Eye (tissue), 1 donor: ENCODE measurements at places on chromosomes 12 and 14.

DNA sequence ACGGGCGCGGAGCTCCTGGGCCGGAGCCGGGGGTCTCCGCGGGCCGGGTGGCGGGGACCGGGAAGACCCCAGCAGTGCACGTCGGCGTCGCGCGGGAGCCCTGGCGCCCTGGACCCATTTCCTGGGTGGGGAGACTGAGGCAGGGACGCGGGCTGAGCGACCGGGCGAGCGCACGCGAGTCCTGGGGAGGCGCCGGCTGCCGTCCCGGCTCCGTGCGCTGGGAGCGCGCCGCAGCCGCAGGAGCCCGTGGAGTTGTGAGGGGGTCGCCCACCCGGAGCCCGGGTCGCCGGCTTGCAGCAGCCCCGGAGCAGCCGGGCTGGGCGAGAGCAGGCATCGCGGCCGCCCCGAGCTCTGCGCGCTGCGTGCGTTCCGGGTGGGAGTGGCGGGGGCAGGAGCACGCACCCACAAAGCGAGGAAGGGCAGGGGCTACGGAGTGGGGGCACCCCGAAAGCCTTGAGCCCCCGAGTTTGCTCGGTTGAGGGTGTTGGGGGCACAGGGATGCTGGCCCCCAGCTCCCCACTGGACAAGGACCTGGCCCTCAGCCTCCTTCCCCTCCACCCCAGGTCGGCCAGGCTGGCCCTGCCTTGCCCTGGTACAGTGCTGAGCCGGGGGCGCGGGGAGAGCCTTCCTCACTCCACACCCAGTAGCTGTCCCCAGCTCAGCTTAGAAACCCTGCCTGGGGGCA, 620 bp downstream of the MMP17 start:
- DNase-seq, result peak; percentile 62

DNA sequence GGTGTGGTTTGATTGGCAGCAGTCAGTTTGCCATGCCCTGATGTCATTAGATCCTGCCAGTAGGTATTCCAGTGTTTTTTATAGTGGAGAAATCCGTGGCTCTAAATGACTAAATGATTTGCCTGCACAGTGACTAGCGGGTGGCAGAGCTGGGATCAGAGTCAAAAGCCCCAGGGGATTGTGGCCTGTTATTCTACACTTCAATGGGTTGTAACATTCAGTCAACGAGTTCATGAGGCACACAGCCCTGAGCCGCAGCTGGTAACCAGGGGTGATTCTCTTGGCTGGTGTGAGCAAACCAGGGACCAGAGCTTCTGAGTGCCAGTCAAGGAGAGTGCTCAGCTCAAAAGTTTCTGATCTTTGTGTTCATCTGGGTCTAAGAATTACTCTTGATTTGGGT, 1.8 kb downstream of the MYH6 start:
- peak; percentile 72 for DNase-seq

DNA sequence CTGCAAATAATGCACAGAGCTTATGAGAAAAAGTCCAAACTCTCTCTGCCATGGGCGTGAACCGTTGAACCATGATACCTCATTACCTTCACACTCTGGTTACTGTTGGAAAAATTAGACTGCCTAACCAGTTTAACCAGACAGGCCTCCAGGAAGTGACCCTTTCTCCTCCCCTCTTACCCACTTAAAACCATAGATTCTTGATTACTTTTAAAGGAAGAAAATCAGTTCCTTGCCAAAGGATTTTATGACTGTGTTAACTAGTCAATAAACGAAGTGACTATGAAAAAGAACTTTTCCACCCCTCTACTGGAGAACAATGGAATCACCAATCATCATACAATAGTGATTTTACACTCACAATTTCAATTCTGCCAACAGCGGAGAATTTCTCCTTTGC, 254.0 kb upstream of the ATP2B1 start:
- DNase-seq, result no peak

DNA sequence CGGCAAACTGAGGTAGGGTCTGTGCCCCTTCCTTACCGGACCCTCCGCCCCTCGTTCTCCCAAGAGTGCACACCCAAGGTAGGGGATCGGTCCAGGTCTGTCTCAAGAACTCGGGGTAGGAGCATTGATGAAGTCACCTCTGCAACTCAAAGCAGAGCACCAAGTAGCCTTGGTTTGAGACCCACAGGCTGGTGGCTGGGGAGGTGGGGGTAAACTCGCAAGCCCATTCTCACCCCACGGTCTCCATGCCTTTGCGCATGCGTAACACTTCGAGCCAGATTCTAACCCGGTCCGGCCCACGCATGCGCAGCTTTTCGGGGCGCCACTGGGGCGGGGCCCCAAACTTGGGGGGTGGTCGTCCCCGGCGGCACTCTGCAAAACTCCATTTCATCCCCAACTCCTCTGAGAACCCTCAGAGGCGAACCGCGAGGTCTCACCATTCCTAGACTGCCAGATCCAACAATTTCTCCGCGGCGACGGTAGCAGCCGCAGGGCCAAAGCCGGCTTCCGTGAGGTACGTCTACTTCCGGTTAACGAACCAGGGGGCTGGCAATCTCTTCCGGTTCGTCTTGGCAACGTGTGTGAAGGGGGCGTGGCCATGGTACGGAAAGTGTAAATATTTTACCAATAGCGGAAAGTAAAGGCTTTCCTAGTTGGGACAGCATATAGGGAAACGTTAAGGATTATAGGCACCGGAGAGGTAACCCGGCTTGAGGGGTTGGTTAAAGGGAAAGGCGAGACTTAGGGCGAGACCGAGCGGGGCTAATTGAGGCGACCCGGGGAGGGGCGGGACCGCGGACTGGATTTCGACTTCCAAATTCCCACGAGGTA, at the start of gene MCRS1:
Gene MCRS1, minus strand, starts transcription at position 532 of the 831 bp plus-strand sequence. CDS start 1,411 bp downstream, outside the sequence.
- peak; percentile 97 for DNase-seq

DNA sequence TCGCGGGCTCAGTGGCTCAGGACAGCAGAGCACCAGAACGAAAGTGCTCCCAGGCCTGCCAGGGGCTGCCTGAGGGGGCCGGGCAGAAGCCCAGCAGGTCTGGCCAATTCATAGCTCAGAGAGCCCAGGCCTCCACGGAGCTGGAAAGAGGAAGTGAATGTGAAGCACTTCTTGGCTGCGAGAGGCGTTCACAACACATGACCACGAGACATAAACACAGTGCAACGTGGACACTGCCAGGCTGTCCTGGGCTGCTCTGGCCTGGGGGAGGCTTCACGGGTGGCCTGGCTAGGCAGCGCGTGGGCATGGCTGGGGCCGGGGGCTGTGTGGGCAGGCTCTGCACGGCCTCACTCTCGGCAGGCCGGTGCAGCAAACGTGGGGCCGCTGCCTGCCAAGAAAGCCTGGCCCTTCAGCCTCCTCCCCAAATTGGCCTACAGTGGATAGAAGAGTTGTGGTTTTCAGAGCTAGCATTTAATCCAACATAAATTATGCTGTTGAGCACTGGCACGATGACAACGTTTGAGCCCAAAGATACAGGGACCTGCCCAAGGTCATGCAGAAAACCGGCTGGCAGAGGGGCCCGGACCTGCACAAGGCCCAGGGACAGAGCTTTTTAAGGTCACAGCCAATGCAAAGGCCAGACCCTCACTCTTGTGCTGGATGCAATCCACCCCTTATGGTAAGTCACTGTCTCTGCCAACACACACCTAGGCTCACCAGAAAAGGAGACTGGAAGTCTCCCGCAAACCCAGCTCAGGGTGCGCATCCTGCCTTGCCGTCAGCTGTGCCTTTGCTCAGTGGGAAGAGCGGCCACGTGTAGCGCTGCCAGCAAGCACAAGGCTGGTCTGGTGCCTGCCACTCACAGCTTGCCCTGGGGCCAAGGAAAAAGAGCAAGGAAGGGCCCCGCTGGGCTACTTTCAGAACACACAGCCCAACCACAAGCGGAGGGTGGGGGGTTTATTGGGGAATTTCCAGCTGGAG, 8.6 kb downstream of the SLC25A29 start:
- no peak for DNase-seq

- no peak for DNase-seq
Measured at GRCh38 chr12:80988986-80989385, 51.3 kb upstream of the LIN7A start.

- DNase-seq, result no peak
Measured at GRCh38 chr12:112885236-112885635, 21.5 kb upstream of the OAS1 start.

GRCh38 chr12:58296863-58297262, 355.5 kb downstream of the ATP23 start:
- no peak for DNase-seq

GRCh38 chr12:96985515-96986362, 78.7 kb downstream of the NEDD1 start:
- peak; percentile 75 for DNase-seq
